ENCODE measurements at places on chromosomes 2 and 18. TPM values are rescaled to one million over a fixed set of nuclear protein-coding genes. Genes with fewer than 3 reads are reported as not detected.

RNF138 gene
- 9.6 TPM for total RNA-seq

DCDC2C gene
- total RNA-seq, result not detected

TRABD2A gene
- 13.4 TPM for total RNA-seq

HIBCH gene
- 14.8 TPM for total RNA-seq

RTKN gene
- 21.0 TPM for total RNA-seq

CROCC2 gene
- total RNA-seq, result not detected

CPO gene
- not detected for total RNA-seq

G6PC2 gene
- total RNA-seq, result not detected

SPATA3 gene
- total RNA-seq, result not detected

C2orf78 gene
- total RNA-seq, result not detected

CAPN14 gene
- not detected for total RNA-seq

COL3A1 gene
- 0.15 TPM for total RNA-seq

CFAP221 gene
- not detected for total RNA-seq

CCDC88A gene
- total RNA-seq, result 17.6 TPM

NTSR2 gene
- not detected for total RNA-seq

ZDBF2 gene
- total RNA-seq, result 0.64 TPM

REEP1 gene
- total RNA-seq, result 1.1 TPM

TCF4 gene
- total RNA-seq, result 1.5 TPM

L3MBTL4 gene
- not detected for total RNA-seq

MFSD2B gene
- 0.29 TPM for total RNA-seq

TEKT4 gene
- total RNA-seq, result not detected

TMEM182 gene
- total RNA-seq, result 3.7 TPM

B3GNT2 gene
- total RNA-seq, result 35.8 TPM

NEB gene
- total RNA-seq, result 0.21 TPM

DSG2 gene
- total RNA-seq, result 68.6 TPM

FASTKD2 gene
- total RNA-seq, result 37.1 TPM

AMER3 gene
- not detected for total RNA-seq

SH2D6 gene
- 0.62 TPM for total RNA-seq

CNRIP1 gene
- 2.2 TPM for total RNA-seq

CAPN10 gene
- 25.9 TPM for total RNA-seq

GKN1 gene
- total RNA-seq, result not detected

RAD51AP2 gene
- total RNA-seq, result not detected

CIB4 gene
- total RNA-seq, result 0.50 TPM

CELF4 gene
- total RNA-seq, result not detected

PIEZO2 gene
- 0.61 TPM for total RNA-seq

POMC gene
- not detected for total RNA-seq

CCDC141 gene
- total RNA-seq, result not detected

OTOF gene
- total RNA-seq, result 0.11 TPM

LINC00305 gene
- total RNA-seq, result not detected

ABCG5 gene
- total RNA-seq, result not detected

SPDYA gene
- total RNA-seq, result 0.15 TPM

GRB14 gene
- 6.2 TPM for total RNA-seq

C2orf74 gene
- 16.4 TPM for total RNA-seq

SOCS6 gene
- 34.5 TPM for total RNA-seq

TYMS gene
- 166 TPM for total RNA-seq

PAX3 gene
- total RNA-seq, result not detected

COLEC11 gene
- total RNA-seq, result 0.63 TPM

SEPTIN10 gene
- 45.1 TPM for total RNA-seq

EML4 gene
- 30.8 TPM for total RNA-seq

RAX gene
- total RNA-seq, result not detected

ZNF385B gene
- 0.18 TPM for total RNA-seq

LRATD1 gene
- total RNA-seq, result 0.02 TPM

MAB21L4 gene
- 0.26 TPM for total RNA-seq

SERPINB2 gene
- total RNA-seq, result 0.07 TPM

CLEC4F gene
- total RNA-seq, result not detected

BOLL gene
- not detected for total RNA-seq

ZSWIM2 gene
- total RNA-seq, result not detected

GNAL gene
- 8.0 TPM for total RNA-seq

CXCR1 gene
- total RNA-seq, result not detected

Data from A549 treated with GW870086 at 1 μM for 4 hours (cell line).